ENCODE measurements at places on chromosomes 5 and 9. TPM values are rescaled to one million over a fixed set of nuclear protein-coding genes. Genes with fewer than 3 reads are reported as not detected.
A peak's percentile ranks its signal among the peaks of the same experiment; 100 is the strongest.

Gene OGN
- not detected for total RNA-seq

Gene SPATA31D4
- total RNA-seq = not detected

DNA sequence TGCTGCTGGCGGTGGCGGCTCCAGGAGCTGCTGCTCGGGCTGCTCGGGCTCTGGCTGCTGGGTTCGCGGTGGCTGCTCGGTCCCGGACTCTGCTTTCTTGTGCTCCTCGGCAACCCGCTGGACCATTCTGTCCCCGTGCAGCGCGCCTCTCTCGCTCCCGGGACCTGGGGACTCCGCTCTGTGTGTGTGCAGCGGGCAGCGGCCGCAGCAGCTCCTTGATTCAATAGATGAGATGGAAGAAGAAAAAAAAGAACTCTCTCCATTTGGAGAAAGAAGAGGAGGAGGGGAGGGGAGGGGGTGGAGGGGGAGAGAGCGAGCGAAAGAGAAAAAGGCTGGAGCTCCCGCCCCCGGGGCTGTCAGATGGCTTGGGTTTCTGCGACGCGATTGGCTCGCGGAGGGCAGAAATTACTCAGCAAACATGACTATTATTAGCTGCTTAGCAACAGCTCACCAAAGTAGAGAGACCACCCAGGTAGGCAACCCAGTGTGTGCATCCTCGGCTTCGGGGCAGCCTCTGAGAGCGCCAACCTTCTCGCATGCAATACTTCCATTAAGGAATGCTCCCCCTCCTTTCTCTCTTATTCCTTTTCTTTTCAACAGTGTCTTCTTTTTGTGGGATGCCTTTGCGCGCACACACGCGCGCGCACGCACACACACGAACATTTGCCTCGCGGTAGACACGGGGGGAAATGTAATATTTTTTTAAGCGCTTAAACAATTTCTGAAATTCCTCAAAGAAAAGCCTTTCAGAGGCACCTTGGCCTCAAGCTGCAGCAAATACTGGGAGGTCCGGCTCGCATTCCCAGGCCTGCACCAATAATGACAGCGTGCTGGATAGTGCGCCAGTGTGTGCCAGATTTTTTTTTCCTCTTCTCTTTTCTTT lies 7.6 kb downstream of the PTCH1 start:
- peak; percentile 38 for DNase-seq

Gene GLIPR2
- total RNA-seq = 7.7 TPM

Gene EGR1
- 20.0 TPM for total RNA-seq

DNA sequence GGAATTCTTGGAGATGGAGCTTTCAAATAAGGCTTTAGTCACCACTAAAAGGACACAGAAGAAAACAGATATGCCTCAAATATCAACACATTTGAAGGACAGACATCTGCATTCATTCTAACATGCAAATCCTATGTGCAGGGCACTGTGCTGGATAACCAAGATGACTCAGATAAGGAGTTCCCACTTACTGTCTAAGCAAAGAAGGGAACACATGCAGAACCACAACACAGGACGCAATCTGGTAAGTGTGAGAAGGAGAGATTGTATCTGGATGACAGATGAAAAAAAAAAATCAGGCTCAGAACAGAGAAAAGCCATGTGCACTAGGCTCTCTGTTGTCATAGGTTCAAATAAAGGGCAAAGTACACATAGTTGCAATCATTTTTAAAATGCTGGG lies 42.5 kb downstream of the ELAVL2 start:
- DNase-seq = no peak

GRCh38 chr9:97809666-97810344 lies 43.2 kb upstream of the FOXE1 start:
- no peak for DNase-seq

Gene SARDH
- 0.73 TPM for total RNA-seq

DNA sequence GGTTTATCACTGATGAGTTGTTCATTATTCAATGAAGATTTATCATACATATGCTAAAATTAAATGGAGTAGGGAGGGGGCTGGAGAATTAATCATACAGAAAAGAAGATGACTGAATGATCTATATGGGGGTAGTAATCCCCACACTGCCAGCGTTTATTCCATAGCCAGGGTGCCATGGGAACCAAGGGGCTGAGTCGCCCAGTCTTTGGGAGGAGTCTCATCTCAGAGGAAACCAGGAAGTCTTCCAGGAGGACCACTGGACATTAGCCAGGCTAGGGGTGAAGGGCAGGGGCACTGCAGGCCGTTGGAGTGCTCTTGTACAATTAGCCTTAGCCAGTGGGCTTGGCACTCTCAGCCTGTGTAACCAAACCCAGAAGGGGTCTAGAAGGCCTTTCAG lies 226.5 kb downstream of the ARL15 start:
- DNase-seq = no peak

- DNase-seq = no peak
Measured at GRCh38 chr9:88076286-88077070, 61.8 kb downstream of the SPATA31C2 start.

DNA sequence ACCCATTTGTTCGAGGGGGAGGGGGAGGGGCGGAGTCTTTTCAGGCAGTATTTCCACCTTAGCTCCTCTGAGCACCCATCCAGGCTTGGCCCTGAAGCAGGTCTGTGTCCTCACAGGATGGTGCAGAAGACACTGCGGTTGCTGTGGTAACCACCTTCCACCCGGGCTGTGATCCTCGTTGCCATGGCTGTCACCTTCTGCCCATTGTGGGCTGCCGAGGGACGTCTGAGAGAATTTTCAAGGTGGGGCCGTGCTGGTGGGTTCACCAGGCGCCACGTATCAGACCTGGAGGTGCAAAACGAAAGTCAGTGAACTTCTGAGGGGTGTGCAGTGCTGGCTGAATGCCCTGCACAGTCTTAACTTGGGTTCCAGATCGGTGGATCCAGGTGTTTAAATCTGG lies 26.7 kb downstream of the POLR1E start:
- DNase-seq = no peak

GRCh38 chr5:66425842-66426241 lies 170.4 kb upstream of the MAST4 start:
- DNase-seq = no peak

- DNase-seq = no peak
Measured at GRCh38 chr5:14737291-14737690, 72.8 kb downstream of the OTULIN start.

Gene TMEM161B
- 21.1 TPM for total RNA-seq

All from naive thymus-derived CD4-positive, alpha-beta T cell (primary cell).